Myocyte (in vitro differentiated cells): ENCODE measurements at places on chromosomes 16 and 17.

DNA sequence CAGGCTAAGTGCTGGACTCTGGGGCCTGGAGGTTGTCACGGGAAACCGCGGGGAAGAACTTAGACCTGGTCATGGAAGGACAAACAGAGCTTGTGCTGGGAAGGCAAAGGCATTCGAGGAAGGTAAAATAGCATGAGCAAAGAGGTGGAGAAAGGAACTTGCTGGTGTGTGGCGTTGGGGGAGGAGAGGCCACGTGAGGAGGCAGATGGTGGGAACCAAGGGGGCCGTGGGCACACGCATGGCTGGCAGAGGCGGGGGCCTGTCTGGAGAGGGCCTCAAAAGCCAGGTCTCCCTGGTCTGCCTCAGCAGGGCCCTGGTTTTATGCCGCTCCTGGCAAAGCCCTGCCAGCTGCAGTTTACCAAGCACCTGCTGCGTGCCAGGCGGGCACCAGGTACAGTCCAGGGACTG lies 15.3 kb downstream of the CORO7 start:
- no peak for DNase-seq

GRCh38 chr16:50933262-50933661 lies 191.4 kb downstream of the CYLD start:
- DNase-seq: no peak

GRCh38 chr16:80580109-80580832 lies 39.5 kb downstream of the DYNLRB2 start:
- DNase-seq: no peak

- peak; percentile 91 for DNase-seq
These were observed at the start of gene ACSM5 for GRCh38 chr16:20409398-20410120. Gene ACSM5, plus strand, starts transcription at chr16:20409534. Its CDS starts 1,951 bp downstream, at chr16:20411485.

GRCh38 chr17:54623746-54624145 lies 276.9 kb upstream of the TOM1L1 start:
- no peak for DNase-seq

DNA sequence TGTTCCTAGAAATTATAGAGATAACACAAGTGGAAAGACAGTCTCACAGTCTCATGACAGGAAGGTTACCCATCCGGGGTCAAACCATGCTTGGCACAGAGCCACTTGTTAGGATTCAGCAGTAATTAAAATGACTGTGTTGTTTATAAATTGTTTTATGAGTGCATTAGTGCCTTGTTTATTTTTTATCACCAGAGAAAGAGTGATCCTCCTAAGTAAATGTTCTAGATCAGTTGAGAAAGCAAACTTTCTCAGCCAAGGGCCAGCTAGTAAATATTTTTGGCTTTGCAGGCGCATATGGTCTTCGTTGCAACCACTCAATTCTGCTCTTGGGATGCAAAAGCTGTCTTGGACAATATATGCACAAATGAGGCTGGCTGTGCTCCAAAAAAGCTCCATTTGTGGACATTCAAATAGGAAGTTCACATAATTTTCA lies 253.9 kb upstream of the CACNG5 start:
- DNase-seq: no peak

GRCh38 chr17:48471817-48472410 lies 41.9 kb upstream of the SKAP1 start:
- no peak for DNase-seq

DNA sequence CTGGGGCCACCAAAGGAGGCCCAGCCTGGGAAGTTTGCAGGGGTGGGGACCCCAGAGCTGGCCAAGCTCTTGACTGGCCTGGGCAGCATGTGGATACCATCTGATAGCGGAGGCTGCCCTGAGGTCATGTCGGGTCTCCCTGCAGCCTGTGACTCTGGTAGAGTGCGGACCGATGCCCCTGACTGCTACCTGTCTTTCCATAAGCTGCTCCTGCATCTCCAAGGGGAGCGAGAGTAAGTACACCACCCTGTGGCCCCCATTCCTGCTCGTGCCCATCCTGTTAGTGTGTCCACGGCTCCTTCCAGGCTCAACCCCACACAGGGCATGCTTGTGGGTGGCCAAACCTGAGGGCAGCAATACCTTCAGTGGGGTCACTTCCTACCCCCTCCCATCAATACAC lies 8.0 kb downstream of the CETP start:
- no peak for DNase-seq

DNA sequence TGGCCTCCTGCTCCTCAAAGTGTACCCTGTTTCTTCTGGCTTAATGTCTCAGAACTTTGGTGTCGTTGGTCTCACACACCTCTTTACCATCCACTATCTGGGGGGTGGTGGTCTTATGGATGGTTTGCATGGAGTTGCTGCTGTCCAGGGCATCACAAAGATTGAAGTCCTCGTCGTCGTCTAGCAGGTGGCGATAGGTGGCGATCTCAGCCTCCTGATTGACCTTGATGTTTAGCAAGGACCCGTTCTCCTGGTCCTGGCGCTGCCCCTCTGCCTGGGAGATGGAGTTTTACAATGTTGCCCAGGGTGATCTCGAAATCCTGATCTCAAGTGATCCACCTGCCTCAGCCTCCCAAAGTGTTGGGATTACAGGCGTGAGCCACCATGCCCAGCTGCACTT lies 31.1 kb upstream of the HELZ start:
- no peak for DNase-seq

DNA sequence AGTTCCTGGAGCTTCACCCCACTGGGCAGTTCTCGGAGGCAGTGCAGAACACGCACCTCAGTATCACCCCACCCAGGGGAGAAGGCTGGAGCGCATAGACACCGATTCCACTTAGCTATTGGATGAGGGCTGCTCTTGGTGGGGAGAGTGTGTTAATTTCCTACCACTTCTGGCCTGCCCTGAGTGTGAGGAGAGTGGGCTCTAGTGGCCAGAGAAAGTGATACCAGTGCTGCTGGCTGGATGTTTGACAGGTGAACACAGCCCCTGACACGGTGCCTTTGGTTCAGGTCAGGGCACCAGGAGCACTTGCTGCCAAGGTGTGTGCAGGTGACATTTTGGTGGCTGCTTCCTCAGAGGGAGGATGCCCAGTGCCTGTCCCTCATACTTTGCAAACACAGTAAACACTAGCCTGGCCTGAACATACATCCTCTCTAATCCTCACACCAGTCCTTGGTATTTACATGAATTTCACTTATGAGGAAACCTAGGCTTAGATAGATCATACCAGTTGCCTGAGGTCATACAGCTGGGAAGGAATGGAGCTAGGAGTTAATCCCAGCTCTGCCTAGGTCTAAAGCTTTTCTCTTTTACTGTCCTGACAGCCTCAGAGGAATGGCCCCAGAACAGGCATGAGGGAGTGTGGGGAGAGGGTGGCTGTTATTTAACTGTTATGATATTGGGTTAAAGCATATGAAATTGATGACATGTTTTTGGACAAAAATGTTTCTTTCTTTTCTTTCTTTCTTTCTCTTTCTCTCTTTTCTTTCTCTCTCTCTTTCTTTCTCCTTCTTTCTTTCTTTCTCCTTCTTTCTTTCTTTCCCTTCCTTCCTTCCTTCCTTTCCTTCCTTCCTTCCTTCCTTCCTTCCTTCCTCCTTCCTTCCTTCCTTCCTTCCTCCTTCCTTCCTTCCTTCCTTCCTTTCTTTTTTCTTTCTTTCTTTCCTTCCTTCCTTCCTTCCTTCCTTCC lies 21.0 kb upstream of the ITGAX start:
- no peak for DNase-seq

- DNase-seq: no peak
These were observed 22.1 kb downstream of the MYO18A start for GRCh38 chr17:29158096-29158487.

DNA sequence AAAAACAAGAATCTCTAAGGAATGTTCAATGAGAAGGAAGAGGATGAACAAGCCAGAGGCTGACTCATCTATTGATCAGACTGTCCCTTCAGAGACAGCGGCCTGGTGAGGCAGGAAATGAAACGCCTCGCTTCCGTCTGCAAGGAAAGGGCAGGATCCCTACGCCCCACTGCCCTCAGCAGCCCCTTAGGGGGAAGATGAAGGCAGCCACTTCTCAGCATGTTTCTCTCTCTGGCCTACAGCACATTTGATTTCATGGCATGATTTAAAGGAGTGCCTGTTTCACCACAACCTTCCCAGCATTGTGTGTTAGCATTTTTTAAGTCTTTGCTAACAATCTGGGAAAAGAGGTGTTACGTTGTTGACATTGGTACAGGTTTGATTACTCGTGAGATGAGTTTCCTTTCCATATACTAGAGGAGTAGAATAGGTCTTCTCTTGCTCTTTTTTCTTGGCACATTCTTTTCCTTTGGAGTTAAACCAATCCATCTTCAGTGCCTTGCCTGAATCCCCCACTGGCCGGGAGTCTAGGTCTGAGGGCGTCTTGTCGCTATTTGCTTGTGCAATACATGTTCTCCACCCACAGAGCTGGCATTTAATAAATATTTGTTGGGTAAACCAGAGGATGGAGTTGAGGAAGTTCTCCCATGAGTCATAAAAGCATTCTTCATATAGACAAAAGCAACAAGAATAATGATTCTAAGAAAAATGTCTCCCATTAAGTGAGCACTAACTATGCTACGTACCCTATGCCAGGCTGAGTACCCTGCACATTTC lies 47.4 kb downstream of the RBFOX3 start:
- DNase-seq: no peak

DNA sequence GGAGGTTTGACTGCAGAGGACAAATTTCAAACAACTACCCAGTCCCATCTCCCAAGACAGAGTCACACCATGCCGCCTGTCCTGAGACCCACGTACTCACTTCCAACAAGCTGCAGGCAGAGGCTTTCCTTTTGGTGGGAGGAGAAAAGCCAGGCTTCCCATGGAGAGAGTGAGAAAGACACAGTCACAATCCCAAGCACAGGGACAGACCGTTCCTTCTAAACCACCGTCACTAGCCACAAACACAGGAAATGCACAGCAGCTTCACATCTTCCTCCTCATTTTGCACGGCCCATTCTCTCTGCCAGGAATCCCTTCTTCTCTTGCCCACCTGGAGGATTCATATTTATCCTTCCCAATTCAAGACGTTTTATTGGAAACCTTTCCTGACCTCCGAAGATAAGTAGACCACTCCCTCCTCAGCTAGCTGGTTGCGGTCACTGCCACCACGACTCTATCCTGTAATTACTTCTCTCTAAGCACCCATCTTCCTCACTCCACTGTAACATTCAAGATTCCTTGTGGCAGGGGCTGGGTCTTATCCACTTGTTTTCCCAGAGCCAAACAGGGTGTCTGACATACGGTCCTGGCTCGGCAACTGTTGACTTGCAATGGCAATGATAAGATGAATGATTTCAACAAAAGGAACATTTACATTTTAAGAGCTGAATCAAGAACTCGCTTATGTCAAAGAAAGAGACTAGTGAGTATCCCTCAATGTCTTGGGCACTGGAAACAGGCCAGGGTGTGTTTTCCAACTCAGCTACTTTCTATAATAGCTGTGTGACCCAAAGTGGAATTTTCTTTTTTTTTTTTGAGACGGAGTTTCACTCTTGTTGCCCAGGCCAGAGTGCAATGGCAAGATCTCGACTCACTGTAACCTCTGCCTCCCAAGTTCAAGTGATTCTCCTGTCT lies 87.6 kb downstream of the XYLT1 start:
- DNase-seq: no peak

DNA sequence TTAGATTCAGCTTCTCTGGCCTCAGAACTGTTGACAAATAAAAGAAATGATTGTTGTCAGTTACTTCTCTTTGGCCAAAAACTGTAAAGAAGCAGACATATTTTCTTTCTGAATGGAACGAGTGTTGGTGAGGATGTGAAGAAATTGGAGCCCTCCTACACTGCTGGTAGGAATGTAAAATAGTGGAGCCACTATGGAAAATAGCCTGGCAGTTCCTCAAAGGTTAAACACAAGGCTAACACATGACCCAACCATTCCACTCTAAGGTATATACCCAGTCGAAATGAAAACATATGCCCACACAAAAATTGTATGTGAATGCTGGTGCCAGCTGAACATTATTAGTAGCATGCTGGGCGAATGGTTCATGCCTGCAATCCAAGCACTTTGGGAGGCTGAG lies 14.2 kb upstream of the KRT24 start:
- no peak for DNase-seq

GRCh38 chr17:51617986-51618385 lies 357.6 kb downstream of the UTP18 start:
- DNase-seq: no peak

DNA sequence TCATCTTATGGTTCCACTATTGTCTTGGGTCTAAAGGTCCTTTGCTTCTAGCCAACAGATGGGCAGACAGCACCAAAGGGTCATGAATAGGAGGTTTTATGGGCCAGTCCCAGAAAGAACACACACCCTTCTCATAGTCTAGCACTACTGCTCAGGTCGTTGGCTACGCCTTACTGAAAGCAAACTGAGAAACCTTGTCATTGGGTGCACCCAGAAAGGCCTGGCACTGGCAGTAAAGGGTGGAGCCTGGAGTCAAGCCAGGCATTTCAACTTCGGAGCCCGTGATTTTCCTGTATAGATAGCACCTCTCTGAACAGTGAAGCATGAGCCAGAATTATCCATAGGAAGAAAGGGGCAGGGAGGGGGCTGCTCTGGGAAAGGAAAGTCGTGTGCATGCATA lies 74.9 kb downstream of the VAT1L start:
- DNase-seq: no peak

DNA sequence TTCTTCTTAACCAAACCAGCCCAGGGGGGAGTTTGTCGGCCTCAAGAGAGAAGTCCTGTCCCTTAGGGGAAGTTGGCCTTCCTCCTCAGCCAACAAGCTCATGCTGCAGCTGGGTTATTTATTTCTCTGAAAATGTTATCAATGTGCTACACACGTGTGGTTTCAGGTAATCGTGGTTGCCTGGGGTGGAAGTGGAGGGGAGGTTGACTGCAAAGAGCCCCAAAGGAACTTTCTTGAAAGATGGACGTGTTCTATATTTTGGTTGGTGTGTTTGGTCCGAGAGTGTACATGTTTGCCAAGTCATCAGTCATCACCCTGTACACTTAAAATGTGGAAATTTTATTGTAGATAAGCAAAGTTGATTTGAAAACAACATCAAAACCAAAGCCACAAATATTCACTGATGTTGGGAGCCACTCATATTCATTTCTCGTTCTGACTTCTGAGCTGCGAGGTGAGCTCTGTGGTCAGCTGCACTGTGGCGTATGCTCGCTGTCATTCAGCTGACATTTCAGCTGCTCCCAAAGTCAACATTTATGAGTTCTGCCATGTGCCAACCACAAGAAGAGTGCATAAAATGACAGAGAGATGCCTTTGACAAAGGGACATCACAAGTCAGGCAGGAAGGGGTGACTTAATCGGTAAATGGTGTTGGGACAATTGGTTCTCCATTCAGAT lies 26.5 kb upstream of the ADGRG1 start:
- peak; percentile 92 for DNase-seq
